SK-N-DZ (cell line): ENCODE measurements at places on chromosomes 6 and 20.

GRCh38 chr20:56520180-56520579, 4.4 kb upstream of the FAM209A start:
- DNase-seq, result no peak

DNA sequence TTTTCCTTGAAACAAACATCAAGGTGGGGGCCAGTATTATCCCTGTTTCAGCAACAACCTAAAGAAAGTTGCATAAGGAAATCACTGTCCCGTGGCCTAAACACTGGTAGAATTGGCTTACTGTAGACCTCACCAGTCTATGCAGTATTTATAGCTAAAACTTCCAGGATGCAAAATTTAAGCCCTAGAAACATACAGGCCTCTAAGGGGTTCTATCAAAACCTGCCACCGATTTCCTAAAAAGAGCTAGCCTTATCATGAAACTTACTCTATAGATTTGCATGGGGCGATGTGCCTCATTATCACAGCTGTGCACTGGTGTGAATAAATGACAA, 84.3 kb upstream of the FOXQ1 start:
- no peak for DNase-seq

GRCh38 chr20:20535051-20535450, 167.1 kb downstream of the INSM1 start:
- no peak for DNase-seq

DNA sequence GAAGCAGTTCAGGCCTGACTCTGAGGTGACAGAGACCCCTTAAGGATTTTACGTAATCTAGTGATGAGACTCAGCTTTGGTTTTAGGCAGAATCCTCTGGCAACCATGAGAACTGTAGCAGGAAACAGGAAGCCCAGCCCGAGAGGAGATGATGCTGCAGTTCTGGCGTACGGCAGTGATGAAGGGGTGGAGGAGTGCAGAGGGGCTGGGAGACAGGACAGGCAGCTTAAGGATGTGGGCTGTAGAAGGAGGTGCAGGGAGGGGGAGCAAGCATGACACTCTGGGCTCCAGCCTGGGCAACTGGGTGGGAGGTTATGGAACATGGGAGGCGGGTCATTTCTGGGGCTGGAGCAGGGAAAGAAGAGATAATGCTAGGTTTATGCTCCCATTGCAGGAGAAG, 67.1 kb downstream of the LRFN2 start:
- no peak for DNase-seq

DNA sequence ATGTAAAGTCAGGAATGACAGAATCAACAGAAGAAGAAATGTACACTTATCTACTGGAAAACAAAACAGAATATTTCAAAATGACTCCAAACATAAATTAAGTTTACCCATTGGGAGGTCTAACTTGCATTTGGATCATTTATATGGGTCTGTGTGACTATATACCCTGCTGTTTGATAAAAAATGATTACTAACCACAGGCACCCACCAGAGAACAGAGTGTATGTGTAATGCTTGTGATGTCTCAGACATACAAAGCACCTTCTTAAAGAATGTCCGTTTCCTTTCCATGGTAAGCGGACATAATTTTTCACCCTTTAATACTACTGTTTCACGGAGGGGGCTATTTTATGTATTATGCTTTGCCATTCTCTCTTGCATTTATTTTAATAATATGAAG, 19.2 kb downstream of the SIM1 start:
- no peak for DNase-seq

DNA sequence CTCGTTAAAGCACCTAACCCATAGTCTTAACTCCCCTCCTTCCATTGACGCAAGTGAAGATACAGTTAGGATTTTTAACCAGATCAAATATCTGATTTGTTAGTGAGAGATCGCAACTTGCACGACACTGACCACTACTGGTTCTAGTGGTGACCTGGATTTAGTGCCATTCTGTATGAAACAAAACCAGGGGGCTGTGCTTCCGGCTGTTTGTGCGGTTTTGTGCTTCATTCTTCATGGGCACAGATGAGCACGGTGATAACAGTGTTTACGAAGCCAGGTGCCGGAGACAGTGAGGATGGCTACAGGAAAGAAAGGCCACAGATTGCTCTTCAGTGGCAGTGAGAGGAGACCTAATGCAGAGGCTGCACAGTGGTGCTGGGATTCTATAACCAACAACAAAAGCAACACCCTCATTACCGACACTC, 75.5 kb downstream of the NOL4L start:
- peak; percentile 87 for DNase-seq

GRCh38 chr6:14023855-14024254, 93.7 kb upstream of the CD83 start:
- no peak for DNase-seq

GRCh38 chr6:165701564-165702354, 38.7 kb upstream of the PDE10A start:
- DNase-seq, result no peak

- no peak for DNase-seq
These were observed 8.9 kb upstream of the CHD6 start for GRCh38 chr20:41627001-41627495.

DNA sequence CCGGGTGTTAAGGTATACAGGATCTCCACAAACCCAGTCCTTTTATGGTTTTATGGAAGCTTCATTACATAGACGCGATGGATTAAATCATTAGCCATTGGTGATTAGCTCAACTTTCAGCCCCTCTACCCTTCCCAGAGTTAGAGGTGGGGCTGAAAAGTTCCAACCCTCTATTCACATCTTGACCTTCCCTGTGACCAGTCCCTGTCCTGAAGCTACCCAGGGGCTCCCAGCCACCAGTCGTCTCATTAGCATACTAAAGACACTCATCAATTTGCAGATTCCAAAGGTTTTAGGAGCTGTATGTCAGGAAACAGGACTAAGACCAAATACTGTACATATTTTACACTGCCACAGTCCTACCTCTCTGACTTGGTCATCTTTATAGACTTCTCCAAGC, 21.0 kb downstream of the KHDC1L start:
- DNase-seq, result no peak

- peak; percentile 49 for DNase-seq
These were observed 8.8 kb downstream of the RAET1L start for GRCh38 chr6:150016324-150017185.

GRCh38 chr20:20897145-20897544, 184.7 kb upstream of the RALGAPA2 start:
- DNase-seq, result no peak

DNA sequence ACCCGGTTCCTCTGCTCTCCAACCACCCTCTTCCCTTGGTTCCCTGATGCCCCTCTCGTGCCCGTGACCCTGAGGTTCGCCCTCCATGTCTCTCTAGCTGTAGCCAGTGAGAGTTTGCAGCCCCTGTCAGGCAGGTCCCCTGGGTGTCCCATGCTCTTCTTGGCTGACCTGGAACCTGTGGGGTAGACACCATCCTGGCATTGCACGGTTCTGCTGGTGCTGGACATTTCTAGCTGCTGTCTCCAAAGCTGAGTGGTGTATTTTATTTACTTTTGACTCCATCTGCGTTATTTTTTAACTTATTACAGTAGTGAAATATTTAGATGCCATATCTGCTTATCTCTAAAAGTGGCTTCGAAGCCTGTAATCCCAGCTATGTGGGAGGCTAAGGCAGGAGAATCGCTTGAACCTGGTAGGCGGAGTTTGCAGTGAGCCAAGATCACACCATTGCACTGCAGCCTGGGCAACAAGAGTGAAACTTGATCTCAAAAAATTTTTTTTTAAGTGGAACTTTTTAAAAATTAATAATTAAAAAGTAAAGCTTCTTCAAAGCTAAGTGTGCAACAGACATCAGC, 12.5 kb downstream of the ENTPD6 start:
- DNase-seq, result no peak

GRCh38 chr6:163391985-163392384, 22.5 kb upstream of the QKI start:
- DNase-seq, result no peak

DNA sequence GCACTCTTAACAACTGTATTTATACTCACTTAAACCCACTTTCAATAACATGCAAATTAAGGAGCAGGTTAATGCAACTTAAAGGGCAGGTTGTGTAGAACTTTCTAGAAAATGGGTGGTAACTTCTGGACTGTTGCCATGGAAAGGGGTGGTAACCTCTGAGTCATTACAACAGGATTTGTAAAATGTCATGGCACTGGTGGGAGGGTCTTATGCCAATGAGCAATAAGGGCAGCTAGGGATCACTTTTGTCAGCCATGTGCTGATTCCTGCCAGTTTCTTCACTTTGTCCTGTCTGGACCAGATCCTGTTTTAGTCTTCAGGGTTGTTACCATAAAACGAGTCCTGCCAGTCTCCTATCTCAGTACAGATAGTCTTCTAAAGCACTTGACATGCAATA, 560.5 kb upstream of the PTCHD4 start:
- no peak for DNase-seq

GRCh38 chr6:13766201-13766634, 48.1 kb downstream of the MCUR1 start:
- DNase-seq, result peak; percentile 49

DNA sequence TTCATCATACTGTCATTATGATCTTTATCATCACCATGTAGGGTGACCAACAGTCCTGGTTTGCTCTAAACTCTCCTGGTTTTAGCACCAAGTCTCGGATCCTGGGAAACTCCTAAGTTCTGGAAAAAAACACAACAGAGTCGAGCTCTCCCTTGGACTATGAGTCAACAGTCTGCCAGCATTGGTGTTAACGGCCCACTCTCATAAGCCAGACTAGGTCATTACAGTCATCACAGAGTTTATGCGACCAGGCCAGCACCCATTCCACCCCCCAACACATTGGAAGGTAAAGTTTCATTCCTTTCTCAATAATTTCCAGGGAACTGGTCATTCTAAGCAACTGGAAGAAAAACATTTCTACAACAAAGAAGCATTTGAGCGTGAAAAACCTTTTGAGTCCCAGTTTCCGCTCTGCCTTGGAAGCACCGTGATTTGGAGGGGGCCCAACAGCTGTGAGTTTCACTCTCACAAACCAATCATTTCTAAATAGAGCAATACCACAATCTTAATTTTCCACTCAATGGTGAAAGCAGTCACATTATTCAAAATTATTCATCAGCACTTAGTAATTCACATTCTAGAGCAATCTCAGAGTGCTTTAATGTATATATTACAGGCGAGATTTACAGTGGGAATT, 445.0 kb downstream of the CDH26 start:
- DNase-seq, result no peak

GRCh38 chr6:144408161-144408560, 123.0 kb downstream of the UTRN start:
- no peak for DNase-seq

- no peak for DNase-seq
These were observed 234.5 kb downstream of the TMEM242 start for GRCh38 chr6:157088841-157089240.

- no peak for DNase-seq
These were observed 103.7 kb downstream of the MYO6 start for GRCh38 chr6:75852721-75853120.

DNA sequence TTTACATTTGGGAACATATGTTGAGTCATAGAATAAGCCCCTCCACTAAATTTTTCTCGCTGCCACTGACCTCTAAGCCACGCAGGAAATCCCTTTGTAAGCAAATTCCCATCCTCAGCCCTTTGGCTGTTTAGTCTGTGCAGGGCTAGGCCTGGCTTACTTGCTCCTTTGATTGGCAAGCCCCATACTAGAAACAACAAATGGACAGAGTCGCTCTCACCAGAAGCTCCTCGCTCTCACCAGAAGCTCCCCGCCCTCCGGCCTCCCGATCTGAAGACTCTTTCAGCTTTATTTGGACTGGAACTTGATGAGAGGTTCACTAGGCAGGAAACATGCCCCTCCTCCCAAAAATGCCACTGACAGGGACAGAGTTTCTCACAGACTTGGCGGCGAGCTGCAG, 149.2 kb upstream of the EXOC2 start:
- no peak for DNase-seq

DNA sequence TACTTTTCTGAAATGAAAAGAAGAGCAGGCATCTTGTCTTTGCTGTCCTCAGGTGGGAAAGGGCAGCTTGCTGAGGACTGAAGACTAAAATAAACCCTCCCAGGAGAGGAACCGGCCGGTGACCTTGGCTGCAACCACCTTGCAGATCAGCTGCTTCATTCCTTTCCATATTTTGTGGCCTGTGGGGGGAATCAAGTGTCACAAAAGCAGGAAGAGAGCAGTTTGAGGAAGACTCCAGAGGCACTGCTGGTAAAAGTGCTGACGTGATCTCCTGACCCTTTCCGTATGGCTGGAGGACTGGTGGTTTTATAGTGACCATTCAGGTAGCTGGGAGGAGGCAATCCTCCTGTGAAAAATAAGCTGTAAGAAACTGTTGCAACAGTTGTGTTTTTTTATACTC, 157.0 kb downstream of the PLCB4 start:
- no peak for DNase-seq

- DNase-seq, result no peak
These were observed 81.0 kb downstream of the INSM1 start for GRCh38 chr20:20448881-20449280.

- no peak for DNase-seq
These were observed 45.1 kb downstream of the PTPRA start for GRCh38 chr20:2918096-2919049.

DNA sequence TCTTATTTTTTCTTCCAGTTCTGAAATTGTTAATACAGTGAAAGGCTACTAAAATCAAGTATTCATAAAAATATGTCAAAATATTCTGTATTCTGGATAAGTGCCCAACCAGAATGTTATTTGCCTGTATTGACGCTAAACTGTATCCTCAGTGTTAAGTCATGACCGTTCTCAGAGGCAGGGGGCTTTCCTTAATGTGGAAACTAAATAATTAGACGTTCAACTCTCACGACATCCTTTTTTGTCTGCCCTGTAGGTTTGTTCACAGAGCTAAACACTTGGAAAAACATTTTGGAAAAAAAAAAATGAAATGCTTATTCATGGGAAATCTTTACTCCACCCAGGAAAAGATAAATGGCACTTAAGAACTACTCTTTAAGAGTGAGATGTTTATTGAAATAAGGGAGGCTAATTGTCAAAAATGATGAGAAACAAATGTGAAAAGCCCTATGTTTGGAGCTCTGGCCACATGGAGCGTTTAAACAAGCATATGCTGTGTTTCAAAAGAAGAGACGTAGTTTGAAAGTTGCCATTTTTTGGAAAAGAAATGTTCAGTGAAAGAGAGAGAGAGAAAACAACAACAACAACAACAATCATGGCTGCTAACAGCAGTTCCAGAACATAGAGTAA, 453.1 kb upstream of the MARCKS start:
- no peak for DNase-seq

DNA sequence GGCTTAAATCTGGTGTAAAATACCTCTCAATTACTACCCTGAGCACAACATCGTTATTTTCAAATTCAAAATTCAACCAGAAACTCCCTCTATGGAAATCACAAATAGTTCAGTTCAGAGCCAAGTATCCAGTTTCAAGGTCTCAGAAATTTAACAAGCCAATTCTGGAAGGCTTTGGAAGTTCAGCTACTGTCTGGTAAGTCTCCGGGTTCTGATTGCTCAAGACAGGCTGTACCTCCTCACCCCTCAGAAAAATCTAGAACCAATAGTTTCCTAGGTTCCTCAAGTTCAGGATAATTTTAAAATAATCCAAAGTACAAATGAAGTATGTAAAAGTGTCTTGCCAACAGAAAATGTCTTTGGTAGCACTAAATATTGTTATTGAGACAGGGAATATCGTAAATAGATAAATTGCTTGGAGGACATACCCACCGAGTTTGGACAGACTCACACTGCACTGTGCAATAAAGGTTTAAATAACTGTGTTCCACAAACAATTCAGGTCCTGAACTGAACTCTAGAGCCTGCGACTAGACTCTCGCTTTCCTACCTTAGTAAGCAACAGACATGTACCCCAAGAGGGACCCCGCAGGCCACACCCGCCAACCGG, 729 bp downstream of the ATG5 start:
- no peak for DNase-seq
